ENCODE measurements at places on chromosomes 4 and X. TPM values are rescaled to one million over a fixed set of nuclear protein-coding genes. Genes with fewer than 3 reads are reported as not detected.

The PPEF1 gene
- 0.72 TPM for total RNA-seq

The S100P gene
- 0.21 TPM for total RNA-seq

The ATRX gene
- total RNA-seq: 42.5 TPM

The UBA1 gene
- 105 TPM for total RNA-seq

The CLDN2 gene
- total RNA-seq: not detected

The BEX3 gene
- total RNA-seq: 426 TPM

The SMIM10 gene
- 7.6 TPM for total RNA-seq

The RBMX2 gene
- total RNA-seq: 45.6 TPM

The CFAP299 gene
- not detected for total RNA-seq

DNA sequence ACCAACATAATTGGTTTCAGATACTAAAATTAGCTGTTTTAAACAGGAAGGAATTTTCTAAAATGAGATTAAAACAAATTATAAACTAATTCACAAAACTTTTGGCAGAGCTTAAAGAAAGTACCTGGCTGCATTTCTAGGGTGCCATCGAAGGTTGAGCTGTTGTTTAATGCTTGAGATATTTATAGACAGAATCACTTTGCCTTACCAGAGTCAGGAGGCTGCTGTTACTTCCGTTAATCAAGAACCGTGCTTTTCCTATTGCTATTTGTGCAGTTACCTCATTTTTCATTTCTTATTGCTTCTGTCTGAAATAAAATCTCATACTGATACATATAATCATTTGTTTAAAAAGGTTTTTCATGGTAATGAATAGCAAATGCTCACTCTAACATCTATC lies 242.9 kb downstream of the TECRL start:
- no peak for DNase-seq

DNA sequence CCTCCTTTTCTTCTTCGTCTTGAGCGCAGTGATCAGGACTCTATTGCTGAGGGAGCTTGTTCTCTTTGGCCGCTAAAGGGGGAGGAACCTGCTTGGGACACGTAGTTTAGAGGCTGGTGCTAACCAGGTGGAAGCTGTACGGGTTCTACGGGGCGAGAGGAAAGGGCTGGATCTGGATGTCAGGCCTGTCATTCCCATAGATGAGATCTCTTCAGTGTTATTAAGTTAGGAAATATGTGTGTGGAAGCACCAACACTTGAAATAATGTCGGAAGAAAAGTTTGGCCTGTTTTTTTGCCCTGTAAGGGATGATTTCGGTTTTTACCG lies 643 bp downstream of the SRP72 start:
- DNase-seq: peak; percentile 31

GRCh38 chrX:29926056-29926455 lies 289.3 kb upstream of the MAGEB2 start:
- no peak for DNase-seq

GRCh38 chrX:10450229-10450958 lies 170.0 kb downstream of the MID1 start:
- DNase-seq: no peak

DNA sequence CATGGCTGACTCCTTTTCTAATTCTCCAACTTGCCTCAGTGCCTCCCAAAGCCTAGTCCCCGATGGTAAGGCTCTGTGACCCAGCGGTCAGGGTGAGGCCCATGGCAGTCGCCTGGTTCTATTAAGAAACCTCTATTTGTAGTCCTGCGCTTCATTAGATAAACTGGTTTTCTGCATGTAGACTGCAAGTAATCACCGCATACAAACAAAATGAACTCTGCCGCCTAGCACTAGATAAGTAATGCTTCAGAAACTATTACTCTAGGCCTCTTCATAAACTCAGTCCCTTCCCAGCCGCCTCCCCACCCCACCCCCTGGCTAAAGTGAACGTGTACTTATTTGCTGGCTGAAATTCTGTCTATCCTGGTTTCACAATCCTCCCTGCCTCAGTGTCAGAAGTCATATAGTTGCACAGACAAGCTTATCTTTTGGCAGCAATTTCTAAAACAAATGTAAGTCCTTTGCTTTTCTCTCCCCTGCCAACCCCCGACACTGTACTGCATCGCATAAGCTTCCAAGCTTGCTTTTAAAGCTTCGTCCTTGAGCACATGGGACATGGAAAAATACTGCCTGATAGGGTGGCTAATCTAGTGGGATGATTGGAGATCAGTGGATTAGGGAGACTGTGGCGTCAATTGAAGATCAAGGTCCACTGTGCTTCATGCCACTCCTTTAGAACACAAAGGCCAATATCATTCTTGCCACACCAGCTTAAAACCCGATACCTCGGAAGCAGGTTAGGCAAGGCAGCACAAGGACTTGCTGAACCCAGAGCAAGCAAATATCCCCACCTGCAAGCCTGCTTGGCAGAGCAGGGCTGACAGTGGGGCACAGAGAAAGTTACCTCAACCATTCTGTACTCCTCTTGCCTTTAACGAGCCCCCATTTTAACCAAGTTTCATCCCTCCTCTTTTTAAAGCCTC lies 125.8 kb downstream of the IRF2 start:
- DNase-seq: no peak

DNA sequence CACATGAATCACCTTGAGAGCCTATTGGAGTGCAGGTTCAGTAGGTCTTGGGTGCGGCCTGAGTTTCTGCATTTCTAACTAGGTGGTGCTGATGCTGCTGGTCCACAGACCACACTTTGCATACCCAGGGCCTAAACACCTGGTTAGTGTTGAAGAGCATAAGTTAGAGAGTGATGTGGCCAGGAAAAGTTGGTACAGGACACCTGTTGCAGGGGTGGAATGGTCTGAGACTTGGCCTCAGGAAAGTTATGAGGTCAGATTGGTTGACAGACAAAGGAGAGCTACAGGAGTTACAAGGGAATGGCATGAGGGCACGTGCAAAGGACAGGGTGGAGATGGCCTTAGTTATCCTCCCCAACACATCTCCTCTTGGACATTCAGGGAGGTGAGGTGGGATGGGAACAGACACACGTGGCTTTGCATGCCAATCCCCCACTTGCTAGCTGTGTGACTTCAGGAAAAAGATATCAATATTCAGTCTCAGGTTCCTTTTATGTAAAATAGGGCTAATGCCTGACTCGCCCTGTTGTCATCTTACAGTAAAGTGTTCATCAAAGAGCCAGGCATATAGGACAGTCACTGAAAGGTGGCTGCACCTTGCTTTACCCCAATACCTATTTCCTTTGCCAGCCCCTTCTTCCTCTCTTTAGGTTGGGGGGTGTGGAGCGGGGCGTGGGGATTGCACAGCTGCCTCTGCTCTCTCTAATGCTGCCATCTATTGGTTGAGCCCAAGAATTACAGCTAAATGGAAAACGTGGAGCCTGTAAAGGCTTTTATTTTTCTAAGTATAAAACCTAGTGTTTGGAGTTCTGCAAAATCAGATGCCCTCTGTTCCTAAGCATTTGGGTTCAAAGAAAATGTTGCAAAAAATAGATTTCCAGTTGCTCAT lies 47.5 kb downstream of the ATG4A start:
- DNase-seq: no peak

DNA sequence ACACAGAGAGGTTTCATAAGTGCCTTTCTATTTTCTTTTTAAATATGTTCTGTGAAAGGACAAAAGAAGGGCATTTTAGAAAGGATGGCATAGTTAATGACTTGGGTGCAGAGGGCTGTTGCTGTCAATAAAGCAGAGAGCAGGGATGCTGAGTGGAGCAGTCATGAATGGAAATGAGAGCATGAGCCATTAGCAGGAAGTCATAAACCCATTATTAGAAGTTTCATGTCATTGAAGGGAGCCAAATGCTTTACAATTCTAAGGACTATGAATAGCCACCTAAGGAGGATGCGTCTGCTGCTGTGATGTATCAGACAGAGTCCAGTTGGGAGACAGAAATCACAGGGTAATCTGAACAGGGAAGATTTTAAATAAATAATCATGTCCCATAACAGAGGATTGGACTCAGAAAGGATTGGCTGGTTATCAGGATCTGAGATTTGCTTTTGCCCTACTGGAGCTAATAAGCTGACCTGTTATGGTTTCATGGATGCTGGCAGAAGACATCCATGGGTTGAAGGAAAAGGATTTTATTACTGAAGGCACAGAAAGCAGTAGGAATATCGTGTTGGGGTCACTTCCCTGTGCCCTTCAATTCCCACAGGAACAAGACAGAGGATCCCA lies 47.5 kb upstream of the WDR19 start:
- no peak for DNase-seq

- DNase-seq: peak; percentile 38
Observed at GRCh38 chrX:130125091-130125874, 15.0 kb upstream of the ELF4 start.

GRCh38 chr4:136156947-136157346 lies 1375.3 kb downstream of the PCDH18 start:
- DNase-seq: no peak

GRCh38 chr4:1246111-1246881 lies 2.6 kb downstream of the CTBP1 start:
- DNase-seq: no peak

DNA sequence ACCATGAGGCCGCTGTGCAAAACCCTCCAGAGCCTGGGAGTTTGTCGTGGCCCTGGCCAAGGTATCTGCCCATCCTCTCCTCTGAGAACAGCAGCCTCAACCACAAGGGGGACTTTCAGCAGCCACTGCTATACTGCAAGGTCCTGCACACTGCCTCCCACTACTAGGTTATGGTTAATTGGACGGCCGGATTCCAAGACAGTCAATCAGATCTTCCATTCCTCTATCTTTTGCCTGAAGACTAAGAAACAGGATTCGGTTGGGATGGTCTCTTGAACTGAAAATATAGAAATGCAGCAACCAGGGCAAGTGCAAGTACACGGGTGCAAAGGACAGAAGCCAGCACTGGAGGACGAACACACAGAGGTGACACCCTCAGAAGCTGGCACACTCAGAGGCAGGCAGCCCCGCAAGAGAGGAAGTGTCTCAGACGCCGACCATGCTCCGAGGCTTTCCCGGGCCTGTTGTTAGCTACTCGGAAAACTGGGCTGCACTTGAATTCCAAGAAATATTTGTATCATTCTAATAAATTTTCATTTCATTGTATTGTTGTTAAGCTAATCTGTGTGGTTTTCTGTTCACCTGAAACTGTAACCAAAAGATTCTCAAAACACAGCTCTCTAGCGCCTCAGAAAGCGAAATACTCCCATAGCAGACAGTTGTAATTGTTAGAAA lies 63.3 kb downstream of the AFAP1 start:
- DNase-seq: no peak

DNA sequence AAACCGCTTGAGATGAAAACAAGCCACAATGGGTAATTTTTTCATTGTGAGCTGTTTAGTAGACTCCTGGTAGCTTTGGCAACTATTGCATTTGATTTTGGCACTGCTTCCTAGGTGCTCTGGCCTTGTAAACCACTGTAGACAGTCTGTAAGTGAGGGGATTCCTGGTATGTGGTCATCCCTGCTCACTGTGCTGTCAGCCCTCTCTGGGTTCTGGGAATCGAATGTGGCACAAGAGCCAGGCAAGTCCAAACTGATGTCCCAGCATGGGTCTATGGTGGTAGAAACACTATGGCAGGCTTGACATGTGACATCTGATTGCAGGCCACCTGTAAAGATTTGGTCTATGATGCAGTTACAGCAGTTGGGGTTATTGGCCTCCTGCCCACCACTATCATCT lies 2.5 kb downstream of the USP51 start:
- DNase-seq: no peak
